ENCODE measurements at places on chromosomes 16 and 17.

GRCh38 chr16:26830428-26831127 lies 236.1 kb upstream of the C16orf82 start:
- no peak for DNase-seq

DNA sequence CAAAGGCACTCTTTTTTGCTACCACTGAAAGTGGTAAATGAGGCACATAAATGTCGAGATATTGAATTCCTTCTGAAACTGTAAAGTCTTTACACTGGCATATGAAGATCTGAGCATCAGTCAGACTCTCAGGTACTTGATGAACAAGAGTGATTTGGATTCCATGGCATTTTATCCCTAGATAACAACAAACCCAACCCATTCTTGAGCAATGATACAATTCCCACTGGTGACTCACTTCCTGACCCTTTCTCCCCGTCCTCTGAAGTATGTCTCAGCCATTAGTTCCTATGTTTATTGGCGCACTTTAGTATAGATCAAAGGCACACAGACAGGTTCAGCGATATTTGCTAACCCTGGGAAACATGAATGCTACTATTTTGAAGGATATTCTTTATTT lies 147.0 kb upstream of the RBFOX1 start:
- no peak for DNase-seq

DNA sequence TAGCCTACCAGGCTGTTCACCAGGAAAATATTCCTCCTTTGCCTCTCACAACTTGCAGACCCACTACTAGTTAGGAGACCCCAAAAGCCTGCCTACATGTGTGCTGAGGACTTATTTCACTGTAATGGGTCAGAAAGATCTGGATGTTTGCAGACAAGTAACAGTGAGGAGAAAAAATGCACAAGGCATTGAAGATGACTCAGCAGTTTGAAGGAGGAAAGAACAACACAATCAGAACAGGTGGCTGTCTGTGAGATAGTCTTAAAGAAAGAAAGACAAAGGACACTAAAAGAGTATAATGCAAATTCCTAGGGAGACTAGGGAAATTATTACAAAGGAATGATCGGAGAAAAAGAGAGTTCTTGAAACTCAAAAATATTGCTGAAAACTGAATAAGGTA lies 69.0 kb downstream of the ANKFN1 start:
- no peak for DNase-seq

DNA sequence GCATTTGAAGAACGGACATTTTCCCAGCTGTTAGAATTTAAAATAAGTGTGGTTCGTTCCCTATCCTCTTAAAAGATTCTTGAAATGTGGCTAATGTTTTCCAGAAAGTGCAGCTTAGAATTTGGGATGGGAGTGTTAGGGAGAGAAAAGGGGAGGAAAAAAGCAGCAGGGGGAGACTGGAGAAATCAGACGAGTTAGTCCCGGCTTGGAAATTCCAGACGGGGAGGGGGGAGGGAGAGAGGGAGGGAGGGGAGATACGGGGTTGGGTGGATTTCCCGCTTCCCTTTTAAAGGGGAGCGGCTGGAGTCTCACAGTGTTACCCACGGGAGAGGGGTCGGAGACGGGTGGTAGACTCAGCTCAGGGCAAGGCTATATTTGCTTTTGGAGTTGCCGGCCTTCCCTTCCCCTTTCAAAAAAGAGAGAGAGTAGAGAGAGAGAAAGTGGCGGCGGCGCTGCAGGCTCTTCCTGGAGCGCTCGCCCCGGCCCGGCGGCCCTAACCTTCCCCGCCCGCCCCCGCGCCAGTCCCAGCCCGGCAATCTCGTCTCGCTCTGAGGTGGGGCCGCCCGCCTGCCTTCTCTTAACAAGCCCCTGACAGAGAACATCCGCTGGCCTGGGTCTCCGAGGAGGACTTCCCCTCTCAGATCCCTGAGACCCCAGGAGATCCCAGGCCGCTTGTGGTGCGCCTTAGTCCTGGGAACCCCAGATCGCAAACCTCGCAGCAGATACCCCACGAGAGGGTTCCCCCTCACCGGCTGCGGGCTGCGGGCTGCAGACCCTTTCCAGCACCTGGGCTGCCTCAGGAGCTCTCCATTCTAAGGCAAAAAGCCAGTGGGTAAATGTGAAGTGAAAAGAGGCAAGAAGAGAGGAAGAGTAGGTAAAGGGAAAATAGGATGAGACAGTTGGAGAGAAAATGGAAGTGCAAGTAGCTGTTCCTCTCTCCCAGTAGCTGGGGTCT lies 6.6 kb downstream of the IGF2BP1 start:
- no peak for DNase-seq

DNA sequence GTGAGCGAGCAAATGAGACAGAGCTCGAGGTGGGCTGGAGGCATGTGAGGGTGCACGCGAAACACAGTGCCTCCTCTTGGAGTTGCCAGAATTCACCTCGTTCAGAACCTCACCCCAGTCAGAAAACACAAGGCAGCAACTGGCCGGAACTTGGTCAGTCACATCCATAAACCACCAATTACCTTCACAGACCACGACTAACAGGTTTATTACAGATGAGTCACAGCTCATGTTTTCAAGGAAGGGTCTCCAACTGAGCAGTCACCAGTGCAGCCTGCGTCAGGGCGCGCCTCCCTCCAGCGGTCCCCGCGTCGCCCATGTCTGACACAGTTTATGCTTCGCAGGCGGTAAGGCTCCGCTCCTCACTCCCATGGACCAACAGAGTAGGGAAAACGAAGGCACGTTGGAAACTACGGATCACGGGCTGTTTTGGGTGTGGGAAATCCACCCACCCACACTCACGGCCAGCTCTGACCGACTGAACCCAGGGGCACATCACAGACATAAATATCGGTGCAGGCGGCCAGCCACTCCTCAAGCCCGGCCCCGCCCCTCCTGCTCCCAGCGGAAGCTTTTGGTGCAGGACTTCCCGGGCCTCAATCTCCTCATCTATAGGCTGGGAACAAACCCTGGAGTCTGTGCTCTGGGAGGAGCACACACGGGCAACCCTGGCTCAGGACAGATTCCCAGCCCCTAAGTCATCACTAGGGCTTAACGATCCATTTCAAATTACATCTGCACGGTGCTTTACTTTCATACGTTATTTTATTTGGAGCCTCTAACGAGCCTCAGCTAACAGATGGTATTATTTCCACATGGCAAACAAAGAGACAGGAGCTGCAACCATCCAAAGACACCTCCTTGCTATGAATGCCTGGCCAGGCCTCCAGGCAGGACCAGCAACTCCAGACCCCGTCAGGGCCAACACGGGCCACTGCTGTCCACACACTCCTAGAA lies 126.3 kb downstream of the ZNF778 start:
- no peak for DNase-seq

- no peak for DNase-seq
Observed at GRCh38 chr17:19705201-19705600, 11.2 kb downstream of the SLC47A2 start.

DNA sequence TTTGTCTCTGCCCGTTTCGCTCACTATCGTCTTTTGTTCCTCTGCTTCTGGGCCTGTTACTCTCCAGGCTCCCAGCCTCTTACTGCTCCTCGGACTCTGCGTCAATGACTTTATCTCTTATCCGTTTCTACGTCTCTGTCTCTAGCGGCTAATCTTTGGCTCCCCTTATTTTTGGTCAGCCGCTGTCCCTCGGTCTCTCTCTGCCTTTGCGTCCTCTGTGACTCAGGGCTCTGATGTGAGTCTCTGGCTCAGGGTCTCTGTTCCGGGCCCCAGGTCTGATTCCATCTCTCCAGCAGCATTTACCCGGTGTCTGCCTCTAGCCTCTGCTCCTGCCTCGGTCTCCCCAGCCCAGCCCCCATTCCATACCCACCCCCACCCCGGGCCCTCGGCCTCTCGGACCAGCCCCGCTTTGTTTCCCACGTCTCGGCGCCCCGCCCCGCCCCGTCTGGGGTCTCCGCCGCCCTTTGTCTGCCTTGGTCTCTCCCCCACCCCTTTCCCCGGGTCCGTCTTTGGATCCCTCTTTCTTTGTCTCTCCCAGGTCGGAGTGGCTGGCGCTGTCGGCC lies 547 bp upstream of the ZNF48 start:
- no peak for DNase-seq

- DNase-seq: no peak
Observed at GRCh38 chr16:67150833-67151396, at the start of gene B3GNT9. Gene B3GNT9 (minus strand): TSS chr16:67150998. CDS start chr16:67150485, 513 bp downstream.

DNA sequence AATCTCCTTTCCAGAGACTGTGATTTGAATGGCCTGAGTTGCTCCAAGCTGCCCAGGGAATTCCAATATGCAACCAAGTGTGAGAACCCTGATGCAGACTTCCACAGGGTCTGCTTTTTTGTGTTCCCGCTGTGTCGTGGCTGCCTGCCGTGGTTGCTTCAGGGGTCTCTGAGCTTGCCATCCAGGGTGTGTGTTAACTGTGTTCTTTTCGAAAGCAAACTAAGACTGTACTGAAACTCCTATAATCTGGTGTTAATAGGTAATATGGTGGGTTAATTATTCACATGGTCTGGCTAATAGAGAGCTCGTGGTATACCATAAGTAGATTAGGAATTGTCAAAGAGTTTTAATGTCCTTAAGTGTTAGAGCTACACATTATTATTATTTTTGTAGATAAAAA lies 20.7 kb downstream of the UBN1 start:
- DNase-seq: no peak

- DNase-seq: peak; percentile 22
Observed at GRCh38 chr17:43368740-43369506, 29.9 kb upstream of the ARL4D start.

DNA sequence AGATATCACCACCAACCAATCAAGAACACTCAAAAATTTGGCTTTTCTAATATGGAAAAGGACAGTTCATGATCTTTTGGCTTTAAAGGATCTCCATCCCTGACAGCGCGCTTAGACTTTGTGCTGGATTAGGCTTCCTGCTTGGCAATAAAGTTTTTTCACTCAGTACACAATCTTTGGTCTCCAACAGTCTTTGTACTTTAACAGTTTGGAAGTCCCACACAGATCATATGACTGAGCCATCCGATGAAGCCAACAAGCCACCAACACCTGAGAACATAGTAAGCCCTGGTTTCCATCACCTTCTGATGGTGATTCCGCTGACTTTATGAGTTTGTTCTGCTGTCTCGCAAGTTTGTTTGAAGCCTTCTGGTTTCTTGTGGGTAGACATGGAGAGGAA lies 34.3 kb downstream of the SMURF2 start:
- no peak for DNase-seq

DNA sequence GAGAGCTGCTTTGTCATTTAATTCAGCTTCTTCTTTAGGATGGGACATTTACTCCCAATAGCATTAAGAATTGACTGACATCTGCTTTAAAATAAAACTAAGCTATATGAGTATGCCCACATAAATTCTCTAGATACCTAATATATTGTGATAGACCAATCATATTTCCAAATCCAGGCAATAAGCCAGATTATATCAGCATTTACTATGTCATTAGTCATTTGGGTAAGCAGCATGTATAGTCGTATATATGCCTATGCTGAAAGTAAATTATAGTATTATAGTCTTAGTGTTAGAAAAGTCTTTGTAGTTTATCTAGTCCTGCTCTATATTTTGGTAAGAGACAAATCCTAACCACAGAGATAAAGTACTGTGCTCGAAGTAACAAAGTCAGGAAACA lies 958.1 kb downstream of the KCNJ2 start:
- DNase-seq: no peak

- no peak for DNase-seq
Observed at GRCh38 chr16:15457400-15457799, 23.0 kb downstream of the BMERB1 start.

GRCh38 chr16:85112364-85112763 lies at the start of gene CIBAR2:
Gene CIBAR2 (minus strand): TSS chr16:85112472. CDS start chr16:85112352, 120 bp downstream.
- DNase-seq: no peak

DNA sequence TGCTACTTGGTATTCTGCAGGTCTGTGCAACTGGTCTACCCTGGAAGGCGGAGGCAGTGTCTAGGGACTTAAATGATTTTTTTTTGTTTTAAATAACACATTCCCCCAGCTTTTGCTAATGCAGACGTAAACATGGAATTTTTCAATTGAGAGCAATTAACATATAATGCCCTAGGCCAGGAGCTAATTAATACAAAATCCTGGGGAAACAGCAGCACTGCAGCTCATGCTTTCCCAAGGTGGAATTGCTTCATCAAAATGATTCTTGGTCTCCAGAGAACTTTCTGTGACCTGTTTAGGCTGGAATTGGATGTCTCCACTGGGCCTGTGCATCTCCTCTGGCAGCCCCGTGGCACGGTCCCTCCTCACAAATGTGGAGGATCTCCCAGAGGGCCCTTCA lies 50.6 kb downstream of the SHISA9 start:
- DNase-seq: no peak

DNA sequence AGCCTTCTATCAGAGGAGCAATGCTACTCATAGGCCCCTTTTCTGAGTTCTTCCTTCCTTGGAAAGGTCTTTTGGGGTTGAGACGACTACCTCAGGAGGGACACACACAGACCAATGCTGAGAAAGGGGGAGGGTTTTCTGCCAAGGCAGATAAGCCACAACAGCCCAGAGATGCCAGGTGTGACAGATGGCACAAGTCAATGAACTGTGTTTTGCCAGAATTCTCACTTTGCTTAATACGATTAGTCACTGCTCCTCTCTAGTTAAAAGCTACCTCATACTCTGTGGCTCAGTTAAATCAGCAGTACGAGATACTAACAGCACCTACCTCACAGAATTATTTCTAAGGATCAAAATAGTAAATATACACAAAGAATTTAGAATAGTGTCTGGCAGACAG lies 8.0 kb downstream of the BRD7 start:
- no peak for DNase-seq

- no peak for DNase-seq
Observed at GRCh38 chr16:963913-964312, 6.9 kb downstream of the LMF1 start.

DNA sequence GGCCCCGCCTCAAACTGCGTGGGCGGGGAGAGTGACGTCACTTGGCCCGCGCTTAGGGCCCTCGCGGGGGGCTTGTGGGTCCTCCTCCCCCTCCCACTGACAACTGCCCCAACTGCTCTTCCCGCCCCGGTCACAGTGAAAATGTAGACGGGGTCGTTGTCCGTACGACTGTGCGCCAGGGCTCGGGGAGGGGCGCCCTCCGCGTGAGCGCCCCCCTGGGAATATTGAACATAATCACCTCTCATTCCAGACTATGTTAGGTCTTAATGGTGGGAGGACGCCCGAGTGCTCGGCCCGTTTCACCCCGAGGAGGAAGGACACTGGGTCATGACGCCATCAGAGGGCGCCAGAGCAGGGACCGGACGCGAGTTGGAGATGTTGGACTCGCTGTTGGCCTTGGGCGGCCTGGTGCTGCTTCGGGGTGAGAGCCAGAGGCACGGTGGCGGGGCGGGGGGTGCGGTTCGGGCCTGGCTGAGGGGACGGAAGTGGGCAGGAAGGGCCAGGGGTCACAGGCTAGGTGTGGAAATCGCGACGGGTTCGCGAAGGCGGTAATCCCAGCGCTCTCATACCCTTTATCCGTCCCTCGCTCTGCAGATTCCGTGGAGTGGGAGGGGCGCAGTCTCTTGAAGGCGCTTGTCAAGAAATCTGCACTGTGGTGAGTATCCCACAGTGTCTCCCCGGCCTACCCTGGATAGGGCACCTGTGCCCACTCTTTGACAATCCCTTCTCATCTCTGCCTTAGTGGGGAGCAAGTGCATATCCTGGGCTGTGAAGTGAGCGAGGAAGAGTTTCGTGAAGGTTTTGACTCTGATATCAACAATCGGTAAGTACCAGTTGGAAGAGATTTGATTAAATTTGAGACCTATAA lies at the start of gene ELP5:
ELP5 (plus strand) TSS at position 40 of the 868 bp plus-strand sequence; CDS start at position 376, 336 bp downstream.
- DNase-seq: peak; percentile 59

GRCh38 chr17:22171631-22172030 lies 479.3 kb downstream of the KCNJ18 start:
- DNase-seq: no peak

GRCh38 chr17:49497148-49498028 lies 2.3 kb downstream of the NGFR start:
- DNase-seq: no peak
